KG1 (cell line): ENCODE measurements at places on chromosomes 16 and 17.

- no peak for DNase-seq
Observed at GRCh38 chr17:56742601-56743000, 91.1 kb downstream of the C17orf67 start.

- peak; percentile 25 for DNase-seq
Observed at GRCh38 chr16:2250652-2251295, 613 bp downstream of the ECI1 start.

DNA sequence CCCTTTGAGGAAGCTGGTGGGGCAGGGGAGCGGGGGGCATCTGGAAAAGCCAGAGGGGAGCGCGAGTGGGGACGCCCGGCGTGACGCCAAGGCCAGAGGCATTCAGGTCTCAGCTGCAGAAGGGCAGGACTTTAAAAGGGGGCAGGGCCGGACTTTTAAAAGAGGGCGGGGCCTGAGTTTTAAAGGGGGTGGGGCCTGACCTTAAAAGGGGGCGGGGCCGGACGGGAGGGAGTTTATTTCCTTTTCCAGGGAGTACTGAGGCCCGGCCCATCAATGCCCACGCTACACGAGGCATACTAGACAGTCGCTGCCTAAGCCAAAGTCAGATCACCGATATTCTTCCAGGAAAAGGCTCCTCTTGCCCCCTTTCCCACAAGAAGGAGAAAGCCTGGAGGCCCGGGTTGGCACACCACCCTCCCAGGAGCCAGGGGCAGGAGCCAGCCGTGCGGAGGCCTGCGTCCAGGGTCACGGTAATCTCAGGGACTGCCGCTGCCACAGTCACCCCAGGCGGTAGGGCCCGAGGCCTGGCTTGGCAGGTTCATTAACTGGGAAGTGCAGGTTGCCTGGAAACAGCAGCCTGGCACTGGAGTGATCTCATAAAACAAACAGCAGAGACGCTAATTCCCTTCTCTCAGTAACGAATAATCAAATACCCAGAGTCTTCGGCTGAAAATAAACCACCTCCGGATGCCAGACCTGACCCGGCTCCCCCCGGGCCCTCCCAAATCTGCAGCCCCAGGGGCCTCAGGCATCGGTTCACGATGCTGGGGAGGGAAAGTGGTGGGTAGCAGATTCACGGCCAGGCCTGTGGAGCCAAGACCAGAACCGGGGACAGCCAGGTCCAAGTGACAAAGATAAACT lies 90.7 kb downstream of the TIMM22 start:
- DNase-seq: no peak

DNA sequence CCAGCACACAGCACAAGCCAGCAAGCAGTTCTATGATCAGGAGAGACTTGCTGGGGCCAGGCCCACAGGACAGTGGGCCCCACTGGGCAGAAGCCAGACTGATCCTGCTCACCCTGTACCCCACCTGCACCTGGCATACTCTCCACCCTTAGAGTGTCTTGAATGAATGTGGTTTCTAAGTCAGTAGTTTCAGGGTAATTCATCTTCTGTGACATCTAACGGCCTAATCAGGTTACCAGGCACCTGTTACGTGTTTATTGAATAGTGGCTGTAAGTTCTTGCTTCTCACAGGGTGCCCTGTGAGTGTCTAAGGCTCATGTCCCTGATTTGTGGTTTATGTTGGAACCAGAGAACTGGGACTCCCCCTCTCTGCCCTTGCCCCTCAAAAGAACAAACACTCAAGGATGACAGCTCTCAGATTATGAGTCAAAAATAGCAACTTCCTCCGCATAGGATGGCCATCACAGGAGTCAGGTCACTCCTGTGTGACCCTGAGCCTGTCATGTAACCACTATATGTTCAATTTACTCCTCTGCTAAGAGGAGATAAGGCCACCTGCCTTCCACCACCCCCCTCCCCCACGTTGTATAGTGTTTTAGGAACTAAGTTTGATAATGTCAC lies 7.0 kb upstream of the OR2C1 start:
- DNase-seq: no peak

DNA sequence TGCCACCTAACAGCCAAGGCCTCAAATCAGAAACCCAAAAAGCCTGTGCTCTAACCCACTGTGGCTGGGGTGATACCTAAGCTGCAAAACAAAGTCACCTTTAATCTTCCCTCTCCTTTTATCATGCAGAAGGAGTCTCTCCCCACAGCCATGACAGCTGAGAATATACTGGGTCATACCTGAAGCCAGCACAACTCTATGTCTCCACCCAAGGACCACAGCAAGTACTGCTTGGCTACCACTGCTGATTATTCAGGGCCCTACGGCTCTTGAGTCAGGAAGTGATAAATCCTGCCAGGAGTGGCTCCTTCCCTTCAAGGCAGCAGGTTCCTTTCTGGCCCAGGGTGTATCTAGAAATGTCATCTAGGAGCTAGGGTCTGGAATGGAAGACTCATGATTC lies 151.5 kb upstream of the TOM1L1 start:
- no peak for DNase-seq

GRCh38 chr17:56320443-56320842 lies 167.2 kb downstream of the ANKFN1 start:
- no peak for DNase-seq

- peak; percentile 52 for DNase-seq
Observed at GRCh38 chr17:42531455-42532354, 4.3 kb upstream of the NAGLU start.

- no peak for DNase-seq
Observed at GRCh38 chr17:16919663-16920627, 52.0 kb downstream of the TNFRSF13B start.

DNA sequence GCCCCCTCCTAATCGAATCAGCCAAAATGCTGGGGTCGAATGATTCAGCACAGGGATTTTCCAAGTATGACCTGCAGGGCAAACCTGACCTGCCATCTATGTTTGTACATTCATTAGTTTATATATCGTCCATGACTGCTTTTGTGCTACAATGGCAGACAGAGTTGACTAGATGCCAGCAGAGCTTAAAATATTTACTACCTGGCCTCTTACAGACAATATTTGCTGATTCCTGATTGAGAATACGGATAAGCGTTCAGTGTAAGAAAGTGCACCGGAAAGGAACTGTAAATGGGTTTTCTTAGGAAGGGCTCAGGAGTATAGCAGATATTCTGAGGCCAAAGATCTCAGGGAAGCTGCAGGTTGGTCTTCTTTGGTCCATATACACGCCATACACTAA lies 11.7 kb upstream of the TOM1L1 start:
- no peak for DNase-seq

- peak; percentile 31 for DNase-seq
Observed at GRCh38 chr17:32341141-32341856, 674 bp downstream of the C17orf75 start.

DNA sequence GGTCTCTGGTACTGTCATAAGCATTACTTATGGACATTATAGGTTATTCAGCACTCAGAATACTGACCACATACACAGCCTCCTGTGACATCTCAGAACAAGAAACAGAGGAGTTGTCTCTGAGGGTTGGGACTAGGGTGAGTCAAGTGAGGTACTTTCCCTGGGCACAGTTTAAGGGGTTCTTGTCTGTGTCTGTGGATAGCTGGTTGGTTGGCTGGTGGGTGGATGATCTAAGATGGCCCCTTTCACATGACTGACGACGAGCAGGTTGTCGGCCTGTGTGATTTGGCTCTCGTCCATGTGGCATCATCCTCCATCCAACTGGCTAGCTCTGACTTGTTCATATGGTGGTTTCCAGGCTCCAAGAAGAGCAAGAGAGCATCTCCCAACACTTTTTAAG lies 163.9 kb downstream of the PRKCB start:
- DNase-seq: no peak

- no peak for DNase-seq
Observed at GRCh38 chr16:2691491-2692248, 9.3 kb downstream of the KCTD5 start.

DNA sequence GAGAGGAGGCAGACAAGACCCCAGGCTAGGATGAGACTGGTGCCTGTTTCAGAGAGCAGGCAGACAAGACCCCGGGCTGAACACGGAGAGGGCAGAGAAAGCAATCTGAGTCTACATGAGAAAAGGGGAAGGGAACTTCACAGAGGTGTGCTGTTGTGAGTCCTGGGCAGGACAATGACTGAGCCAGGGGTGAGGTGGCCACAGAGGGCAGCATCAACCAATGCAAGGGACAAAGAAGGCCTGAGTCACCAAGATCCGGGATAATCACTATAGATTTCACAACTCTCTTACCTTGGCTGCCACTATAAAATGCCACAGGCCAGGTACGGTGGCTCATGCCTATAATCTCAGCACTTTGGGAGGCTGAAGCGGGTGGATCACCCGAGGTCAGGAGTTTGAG lies 89.0 kb downstream of the SLC39A11 start:
- DNase-seq: no peak

- no peak for DNase-seq
Observed at GRCh38 chr16:76837872-76838271, 353.1 kb upstream of the MON1B start.

DNA sequence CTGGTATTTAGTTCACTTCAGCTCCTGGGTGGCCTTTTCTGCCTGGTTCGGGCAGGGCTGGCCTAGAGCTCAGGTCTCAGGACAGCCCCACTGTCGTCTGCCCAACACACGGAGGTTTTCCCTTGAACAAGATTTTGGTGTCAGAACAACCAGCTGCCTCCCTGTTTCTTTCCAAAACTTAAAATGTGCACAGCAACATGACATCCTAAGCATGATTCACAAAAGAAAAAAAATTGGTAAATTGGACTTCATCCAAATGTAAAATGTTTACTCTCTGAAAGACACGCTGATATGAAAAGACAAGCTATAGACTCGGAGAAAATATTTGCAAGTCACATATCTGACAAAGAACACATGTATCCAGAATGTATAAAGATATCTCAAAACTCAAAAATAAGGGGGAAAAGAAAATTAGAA lies 197.8 kb upstream of the CHMP6 start:
- no peak for DNase-seq
